ENCODE measurements at places on chromosomes 1 and 21. TPM values are rescaled to one million over a fixed set of nuclear protein-coding genes. Genes with fewer than 3 reads are reported as not detected.

GRCh38 chr1:210755991-210756659, 377.8 kb downstream of the KCNH1 start:
- H3K36me3 ChIP-seq, result no peaks in the 10 kb centered on the region
- no peak overlapping the region for H3K4me3 ChIP-seq
- H3K27ac ChIP-seq, result no peak overlapping the region

GRCh38 chr1:54788459-54788858, 12.7 kb downstream of the TTC22 start:
- DNase-seq, result no peak
- no peaks in the 10 kb centered on the region for H3K4me1 ChIP-seq
- no peak overlapping the region for H3K4me3 ChIP-seq
- no peak overlapping the region for H3K27ac ChIP-seq
- no peaks in the 10 kb centered on the region for H3K27me3 ChIP-seq
- no peaks in the 10 kb centered on the region for H3K36me3 ChIP-seq

The PLA2G4A gene
- total RNA-seq, result 0.24 TPM

The SLFNL1 gene
- 0.95 TPM for total RNA-seq

The EPRS1 gene
- 93.6 TPM for total RNA-seq

Measured in naive thymus-derived CD4-positive, alpha-beta T cell (primary cell).